Hematopoietic multipotent progenitor cell treated with erythropoietin and hydrocortisone succinate and interleukin-3 and kit ligand, for 4 days (in vitro differentiated cells): ENCODE measurements at places on chromosomes 4 and X.

DNA sequence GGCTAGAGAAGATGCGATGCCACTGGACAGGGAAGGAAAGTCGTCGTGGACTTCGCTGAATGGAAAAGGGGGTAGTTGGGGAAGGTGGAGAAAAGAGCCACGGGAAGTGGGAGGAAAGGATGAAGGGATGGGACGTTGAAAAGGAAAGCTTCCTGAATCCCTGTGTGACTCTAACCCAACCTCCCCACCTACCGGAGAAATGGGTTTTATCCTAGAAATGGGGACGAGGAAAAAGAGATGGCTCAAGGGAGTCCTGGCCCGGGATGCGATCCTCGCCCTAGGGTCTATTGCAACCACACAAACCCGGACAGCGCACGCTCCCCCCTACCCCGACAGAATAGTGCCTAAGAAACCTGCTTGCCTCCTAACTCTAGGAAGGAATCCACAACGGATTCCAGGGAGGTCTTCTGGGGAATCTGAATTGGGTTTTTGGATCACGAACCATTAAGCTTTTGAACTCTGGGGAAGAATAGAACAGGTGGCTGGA is 738 bp upstream of the TSPAN5 start:
- no peak for DNase-seq

- peak; percentile 54 for DNase-seq
Measured at GRCh38 chr4:88014386-88014905, 7.0 kb downstream of the PKD2 start.

DNA sequence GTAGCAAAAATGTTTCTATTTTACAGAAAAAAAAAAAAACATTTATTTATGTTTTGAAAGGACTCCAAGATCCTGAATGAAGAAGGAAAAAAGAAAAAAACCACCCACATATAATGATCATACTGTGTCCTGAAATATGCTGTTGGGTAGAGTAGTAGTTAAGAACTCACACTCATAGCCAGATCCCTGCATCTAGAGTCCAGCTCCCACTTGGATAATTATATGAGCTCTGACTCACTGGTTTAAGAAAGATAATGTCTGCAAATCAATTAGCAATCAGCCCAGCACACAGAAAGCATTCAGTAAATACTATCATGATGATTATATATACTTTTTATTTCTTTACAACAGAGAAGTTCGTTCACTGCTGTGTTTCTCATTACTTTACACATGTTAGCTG is 46.7 kb upstream of the MXRA5 start:
- DNase-seq: no peak

DNA sequence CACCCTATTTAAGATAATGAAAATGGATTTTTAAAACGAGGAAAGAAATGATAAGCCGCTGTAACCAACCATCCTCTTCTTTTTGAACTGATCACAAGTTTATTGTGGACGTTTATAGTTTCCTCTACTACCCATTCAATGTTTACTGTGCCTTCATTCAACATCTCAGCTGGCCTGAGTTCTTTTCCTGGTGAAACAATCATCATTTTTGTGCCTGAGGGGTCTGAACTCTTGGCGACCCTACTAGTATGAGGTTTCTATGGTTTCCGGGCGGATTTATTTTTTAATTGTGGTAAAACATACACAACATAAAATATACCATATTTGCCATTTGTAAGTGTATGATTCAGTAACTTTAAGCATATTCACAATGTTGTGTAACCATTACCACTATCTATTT is 100.7 kb downstream of the SPRY1 start:
- DNase-seq: no peak

DNA sequence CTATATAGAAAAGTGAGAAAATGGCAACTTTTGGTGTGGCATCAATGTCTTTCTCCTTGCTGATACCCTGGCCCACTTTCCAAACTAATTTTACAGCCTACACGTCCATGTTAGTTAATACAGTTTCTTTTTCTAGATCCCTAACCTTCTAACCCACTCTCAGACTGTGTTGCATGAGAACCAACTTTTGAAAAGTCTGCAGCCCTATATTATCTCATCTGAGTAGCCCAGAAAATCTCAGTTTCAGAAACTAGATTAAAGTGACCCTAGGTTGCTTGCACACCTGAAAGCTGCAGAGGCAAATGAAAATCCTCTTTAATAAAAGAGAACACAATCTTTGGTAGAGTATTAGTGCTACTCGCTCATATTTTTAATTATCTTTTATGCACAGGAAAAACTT is 371.6 kb upstream of the EMCN start:
- DNase-seq: no peak

DNA sequence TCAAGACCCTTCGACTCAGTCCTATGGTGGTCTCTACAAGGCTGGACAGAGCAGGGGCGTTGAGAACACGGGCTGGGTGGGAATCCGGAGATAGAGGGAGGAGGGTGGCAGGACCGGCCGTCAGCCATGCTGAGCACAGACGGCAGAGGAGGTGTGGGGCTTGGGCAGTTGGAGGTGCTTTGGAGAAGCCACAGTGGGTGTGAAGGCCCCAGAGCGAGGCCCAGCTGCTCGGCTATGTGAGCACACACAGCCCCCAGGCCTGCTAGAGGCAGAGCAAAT is 4.2 kb downstream of the PDE6B start:
- no peak for DNase-seq

DNA sequence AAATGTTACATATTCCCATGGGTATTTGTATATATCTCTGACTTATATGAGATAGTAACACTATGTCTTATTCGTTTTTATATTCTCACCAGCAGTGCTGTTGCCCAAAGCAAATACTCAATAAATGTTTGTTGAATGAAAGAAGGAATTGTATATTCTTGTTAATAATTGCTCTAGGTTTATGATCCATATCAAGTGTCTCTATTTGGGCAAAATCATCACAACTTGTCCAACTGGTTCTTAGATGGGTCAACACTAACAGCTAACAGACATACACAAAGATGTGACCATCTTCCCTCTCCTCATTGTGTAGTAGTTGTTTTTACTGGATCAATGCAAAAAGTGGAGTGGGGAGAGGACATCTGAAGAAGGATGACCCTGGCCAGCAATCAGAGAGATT is 6.6 kb upstream of the APLN start:
- no peak for DNase-seq

DNA sequence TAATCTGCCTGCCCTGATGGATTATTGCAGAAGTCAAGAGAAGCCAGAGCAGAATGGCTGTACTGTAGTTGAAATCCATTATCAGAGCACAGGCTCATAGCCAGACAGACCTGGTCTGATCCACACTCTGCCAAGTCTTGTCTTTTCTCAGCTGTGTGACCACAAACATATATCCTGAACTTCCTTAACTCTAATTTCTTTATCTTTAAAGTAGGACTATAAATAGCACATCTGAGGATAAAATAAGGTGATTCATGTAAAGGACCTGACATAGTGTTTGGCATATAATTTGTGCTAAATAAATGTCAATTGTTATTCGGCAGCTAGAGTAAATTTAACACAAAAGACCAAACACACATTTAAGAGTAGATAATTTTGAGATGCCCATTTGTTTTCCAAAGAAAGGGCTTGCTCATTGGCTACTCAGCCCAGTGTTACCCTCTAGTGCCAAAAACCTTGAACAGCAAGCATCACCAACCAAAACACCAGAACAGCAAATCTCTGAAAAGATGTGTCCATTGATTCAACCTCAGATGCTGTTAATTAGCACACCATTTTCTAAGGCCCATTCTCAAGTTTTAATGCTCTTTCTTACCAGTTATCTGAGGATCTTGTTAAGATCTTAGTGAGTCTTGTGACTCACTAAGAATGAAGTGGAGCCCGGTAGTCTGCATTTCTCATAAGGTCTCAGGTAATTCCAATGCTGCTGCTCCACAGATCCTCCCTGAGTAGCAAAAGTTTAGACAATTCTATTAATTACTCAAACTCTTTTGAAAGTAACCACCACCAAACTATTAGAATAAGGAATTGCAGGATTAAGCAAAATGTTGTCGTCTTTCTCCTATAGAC is 108.8 kb downstream of the HHIP start:
- DNase-seq: peak; percentile 22

DNA sequence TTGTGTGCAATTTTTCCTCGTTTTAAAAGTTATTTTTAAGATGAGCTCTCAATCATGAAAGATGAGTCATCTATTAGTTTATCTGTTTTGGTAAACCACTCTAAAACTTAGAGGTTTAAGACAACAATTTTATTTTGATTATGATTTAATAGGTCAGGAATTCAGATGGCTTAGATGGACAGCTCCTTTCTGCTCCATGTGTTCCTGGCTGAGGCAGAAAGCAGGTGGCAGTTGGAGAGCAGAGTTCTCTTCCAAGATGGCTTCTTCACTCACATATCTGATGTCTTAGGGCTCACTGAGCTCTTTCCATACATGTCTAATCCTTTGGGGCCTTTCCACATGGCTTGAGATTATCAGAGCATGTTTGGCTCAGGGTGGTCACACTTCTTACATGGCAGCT is 48.3 kb upstream of the GRPR start:
- no peak for DNase-seq

DNA sequence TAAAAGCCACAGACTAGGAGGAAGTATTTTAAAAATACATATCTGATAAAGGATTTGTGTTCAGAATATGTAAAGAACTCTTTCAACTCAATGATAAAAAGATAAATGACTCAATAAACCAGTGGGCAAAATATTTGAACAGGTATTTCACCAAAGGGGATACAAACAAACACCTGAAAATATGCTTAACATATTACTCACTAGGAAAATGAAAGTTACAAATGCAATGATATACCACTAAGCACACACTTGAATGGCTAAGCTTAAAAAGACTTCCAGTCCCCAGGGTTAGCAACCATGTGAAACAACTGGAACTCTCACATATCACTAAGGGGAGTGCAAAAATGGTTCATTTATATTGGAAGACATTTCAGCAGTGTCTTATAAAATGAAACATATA is 131.6 kb downstream of the SLIT2 start:
- DNase-seq: no peak

DNA sequence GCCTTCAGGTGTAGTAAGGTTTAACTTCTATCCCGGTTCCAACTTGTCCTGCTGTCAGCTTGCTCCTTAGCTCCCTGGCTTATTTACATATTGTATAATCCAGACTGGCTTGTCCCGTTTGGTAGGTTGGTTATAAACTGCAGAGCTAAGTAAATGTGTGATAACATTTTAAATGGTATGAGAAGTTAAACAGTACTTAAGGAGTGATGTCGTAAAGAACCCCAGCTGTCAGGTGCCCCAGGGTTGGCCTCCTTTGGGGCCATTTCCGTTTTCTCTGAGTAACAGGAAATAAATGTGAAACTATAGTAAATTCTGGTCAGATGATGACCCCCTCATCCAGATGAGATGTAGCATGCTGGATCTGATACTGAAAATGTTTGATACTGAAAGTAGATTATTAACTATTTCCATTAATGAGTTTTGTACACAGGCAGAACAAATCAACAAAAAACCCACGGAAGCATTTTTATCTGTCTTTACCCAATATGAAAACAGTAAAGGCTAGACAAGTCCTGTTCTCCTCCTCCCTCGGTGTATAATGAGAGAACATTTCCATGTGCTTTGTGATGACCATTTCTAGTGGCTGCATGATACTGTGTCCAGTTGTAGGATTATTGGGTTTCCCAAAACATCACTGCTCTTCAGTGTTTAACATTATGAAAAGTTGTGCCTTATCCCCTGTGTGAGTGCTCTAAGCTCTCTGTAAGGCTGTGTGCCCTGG is 22.4 kb downstream of the GAB1 start:
- peak; percentile 85 for DNase-seq

DNA sequence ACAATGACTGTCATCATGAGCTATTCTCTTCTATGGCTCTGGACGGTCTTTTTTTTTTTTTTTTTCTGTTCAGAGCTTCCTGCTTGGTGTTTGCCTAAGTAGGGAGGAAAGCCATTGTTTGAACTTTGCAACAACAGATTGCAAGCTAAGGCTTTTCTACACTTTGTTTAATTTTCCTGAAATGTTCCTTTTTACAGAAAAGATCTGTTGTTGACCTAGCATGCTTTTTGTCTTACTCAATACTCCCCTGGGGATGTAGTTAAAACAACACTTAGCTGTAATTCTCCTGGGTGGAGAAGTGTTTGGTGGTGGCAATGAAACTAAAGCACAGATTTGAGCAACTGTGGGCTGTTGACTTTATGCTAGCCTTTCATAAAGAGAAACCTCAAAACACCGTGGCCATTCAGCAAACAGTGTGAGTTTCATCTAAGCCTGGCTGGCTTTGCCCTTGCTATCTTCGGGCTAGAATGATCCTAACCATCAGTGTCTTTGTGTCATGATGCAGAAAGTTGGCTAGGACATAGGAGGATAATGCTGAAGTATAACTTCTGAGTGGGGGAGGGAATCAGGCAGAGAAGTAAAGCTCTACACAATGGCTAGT is 110.5 kb downstream of the ANXA3 start:
- DNase-seq: no peak

- DNase-seq: peak; percentile 48
Measured at GRCh38 chrX:129726307-129727111, 12.3 kb upstream of the XPNPEP2 start.

GRCh38 chr4:5752376-5753184 is 41.6 kb downstream of the EVC start:
- no peak for DNase-seq

DNA sequence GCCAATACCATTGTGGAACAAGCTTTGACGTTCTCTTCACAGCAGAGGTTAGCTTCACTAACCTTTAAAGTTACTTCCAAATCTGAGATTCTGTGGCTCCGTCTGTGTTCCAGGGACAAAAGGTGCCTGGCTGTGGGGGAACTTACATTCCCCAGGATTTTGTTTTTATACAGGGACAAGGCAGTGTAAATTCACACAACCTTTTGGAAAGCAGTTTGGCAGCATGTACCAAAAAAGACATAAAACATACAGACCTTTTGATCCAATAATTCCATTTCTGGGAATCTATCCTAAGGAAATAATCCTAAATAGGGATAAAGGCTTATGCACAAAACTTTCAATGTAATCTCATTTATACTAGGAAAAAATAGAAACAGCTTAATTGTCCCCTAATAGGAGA is 8.9 kb upstream of the C1QTNF7 start:
- DNase-seq: no peak

DNA sequence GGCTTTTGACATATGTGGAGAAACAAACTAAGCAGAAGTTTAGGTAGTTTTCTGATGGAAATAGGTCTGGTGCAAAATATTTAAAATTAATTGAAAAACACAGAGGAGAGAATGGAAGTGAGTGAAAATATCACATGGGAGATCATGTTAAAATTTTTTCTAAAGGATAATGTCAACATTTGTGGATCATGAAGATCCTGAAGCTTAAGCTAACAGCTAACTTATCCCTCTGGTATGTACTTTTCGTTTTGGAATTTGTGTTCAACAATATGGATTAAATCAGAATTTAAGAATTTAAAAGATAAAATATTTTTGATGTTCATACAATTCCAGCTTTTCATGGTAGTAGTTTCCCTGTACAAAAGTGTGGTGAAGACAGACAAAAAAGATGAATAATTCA is 572.8 kb upstream of the FAM241A start:
- DNase-seq: no peak

GRCh38 chr4:173213296-173213695 is 44.7 kb downstream of the GALNT7 start:
- no peak for DNase-seq

DNA sequence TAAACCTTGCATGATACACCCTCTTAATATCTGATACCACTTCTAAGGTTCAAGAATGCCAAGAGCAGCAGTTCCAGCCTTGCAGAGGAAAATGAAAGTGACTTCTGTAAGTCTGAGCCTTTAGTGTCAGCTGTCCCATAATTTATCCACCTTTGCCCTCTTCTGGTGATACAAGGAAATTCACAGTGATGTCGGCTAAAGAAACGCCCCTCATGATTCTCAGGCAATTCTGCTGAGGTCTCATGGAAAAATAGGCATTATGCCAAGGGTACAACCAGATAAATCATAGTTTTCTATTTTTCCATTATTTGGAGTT is 172.2 kb upstream of the CXCL13 start:
- DNase-seq: peak; percentile 82

- DNase-seq: no peak
Measured at GRCh38 chr4:183557611-183558010, 52.8 kb downstream of the ING2 start.
